ENCODE measurements at places on chromosomes 5 and 9.

DNA sequence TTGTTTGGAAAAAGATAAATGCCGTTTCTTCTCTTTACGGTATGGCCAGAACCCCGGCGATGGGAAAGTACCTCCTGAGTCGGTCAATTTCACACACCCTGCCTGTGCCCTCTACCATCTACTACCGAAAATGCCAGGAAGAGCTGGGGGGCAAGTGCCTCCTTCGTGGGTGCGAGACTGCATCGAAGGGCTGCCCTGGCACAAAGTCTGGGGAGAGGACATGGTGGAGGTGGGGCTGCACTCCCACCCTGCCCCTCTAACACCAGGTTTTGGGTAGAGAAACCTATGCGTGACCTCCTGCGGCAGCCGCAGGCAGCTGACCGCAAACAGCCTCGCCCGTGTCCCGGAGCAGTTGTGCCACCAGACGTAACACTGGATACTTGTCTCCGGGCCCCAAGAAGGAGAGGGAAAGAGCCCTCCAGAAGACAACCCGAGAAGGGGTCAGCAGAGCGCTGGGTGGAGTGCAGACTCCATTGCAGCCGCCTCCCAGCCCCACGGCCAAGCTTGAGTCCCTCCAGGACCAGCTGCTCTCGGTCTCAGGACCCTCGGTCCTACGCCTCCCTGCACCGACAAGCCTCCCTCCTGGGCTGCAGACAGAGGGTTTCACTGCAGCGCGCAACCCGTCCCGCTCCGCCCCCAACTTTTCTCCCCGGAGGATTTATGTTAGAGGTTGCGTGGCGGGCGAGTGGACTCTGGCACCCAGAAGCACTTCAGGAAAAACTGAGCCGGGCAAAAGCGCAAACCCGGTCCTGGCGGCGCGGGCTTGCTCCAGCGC lies 823 bp upstream of the PRDM6 start:
- DNase-seq, result no peak

DNA sequence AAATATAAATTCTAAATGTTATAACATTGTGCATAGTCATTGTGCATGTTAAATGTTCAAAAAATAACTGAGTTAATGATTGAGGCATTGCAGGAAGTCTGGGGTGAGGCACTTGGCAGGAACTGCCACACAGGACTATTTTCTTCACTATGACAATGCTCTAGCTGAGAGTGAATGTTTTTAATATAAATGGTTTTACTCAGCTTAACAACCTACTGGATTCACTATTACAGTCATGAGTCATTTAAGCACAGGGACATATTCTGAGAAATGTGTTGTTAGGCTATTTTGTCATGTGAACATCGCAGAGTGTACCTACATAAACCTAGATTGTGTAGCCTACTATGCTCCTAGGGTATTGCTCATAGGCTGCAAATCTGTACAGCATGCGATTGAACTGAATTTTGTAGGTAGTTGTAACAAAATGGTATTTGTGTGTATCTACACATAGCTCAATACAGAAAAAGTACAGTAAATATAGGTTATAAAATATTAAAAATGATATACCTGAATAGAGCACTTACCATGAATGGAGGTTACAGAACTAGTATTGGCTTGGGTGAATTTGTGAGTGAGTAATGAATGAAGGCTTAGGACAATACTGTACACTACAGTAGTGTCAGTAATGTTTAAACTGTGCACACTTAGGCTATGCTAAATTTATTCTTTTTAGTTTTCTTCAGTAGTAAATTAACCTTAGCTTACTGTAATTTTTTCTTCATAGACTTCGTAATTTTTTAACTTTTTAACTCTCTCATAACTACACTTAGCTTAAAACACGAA lies 346.1 kb upstream of the PTGER4 start:
- peak; percentile 24 for DNase-seq

DNA sequence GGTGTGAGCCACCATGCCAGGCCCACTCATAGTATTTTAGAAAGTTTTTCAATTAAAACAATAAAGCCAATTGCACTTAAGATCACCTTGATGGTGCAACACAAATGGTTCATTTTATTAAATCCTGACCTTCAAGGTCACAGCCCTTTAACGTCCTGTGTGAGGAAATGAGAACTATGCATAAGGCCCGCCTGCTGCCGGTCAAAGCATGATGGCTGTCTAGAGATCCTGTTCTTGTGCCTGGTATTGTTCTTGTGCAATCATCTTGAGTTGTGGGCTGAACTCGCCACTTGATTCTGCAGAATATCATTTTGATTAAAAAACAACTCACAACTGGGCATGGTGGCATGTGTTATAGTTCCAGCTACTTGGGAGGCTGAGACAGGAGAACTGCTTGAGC lies 43.6 kb upstream of the FBXW11 start:
- DNase-seq, result no peak

DNA sequence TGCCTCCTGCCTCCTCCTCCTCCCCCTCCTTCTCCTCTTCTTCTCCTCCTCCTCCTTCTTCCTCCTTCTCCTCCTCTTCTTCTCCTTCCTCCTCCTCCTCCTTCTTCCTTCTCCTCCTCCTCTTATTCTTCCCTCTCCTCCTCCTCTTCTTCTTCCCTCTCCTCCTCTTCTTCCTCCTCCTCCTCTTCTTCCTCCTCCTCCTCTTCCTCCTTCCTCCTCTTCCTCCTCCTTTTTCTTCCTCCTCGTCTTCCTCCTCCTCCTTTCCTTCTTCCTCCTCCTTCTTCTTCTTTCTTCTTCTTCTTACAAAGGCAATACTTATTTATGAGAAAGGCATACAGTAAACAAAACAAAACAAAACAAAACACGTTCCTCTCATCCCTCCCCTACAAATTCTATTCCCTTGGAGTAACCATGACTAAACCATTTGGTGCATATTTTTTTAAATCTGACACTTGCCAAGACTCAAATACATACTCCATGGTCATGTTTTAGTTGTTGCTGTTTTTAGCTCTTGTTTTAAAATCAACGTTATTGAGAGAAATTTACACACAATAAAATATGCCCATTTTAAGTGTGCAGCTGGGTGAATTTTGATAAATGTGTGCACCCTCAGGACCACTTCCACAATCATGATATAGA lies 135.6 kb downstream of the FOXD1 start:
- DNase-seq, result no peak

DNA sequence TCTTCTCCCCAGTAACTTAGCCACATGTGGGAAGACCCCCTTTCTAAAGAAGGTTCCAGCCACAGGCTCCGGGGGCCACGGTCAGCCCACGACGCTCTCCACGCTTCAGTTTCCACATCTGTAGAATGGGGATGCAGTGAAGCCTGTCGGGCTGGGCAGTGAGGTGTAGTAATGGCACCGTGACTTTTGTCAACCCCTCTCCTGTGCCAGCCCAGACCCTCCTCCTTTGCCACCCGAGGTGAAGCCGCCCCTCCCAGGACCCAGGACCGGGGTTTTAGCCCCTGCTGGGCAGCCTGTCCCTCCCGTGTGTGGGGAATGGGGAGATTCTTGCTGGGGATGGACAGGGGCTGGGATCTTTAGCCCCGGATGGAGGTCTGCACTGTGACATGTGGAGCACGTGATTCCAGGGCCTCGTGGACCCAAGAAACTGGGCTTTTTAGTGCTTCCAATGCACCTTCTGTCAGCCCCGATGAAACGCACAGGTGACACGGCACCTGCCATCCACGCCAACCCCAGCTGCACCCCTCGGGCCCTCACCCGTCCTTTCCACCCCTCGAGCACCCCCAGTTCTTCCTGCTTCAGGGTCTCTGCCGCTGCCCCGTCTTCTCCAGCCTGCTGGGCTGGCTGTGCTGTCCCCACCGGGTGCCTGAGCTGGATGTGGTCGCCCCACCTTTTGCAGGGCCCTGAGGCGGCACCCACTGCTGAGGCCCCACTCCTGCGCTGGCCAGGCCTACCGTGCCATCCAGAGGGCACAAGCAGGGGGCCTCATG lies 13.4 kb upstream of the RNU6ATAC start:
- no peak for DNase-seq

DNA sequence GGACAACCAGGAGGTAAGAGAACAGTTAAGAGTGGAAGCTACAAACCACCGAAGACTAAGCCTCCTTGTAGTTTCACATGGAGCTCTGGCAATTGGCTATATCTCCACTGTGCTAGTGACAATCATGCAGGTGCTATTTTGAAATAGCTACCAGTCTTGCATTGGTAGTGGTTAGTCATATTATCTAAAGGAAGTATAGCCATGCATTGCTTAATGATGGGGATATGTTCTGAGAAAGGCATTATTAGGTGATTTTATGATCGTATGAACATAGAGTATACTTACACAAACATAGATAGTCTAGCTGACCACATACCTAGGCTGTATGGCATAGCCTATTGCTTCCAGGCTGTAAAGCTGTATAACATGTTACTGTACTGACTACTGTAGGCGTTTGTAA lies 28.4 kb downstream of the HSDL2 start:
- DNase-seq, result no peak

GRCh38 chr9:113631137-113631765 lies 167.7 kb downstream of the RGS3 start:
- DNase-seq, result no peak

Data from HS-27A (cell line).